NCI-H1105 treated with DMSO at 0.1 percent for 48 hours (cell line): ENCODE measurements at places on chromosomes 16 and 17.

GRCh38 chr16:83351846-83352245 lies 455.9 kb upstream of the HSBP1 start:
- no peak for DNase-seq

DNA sequence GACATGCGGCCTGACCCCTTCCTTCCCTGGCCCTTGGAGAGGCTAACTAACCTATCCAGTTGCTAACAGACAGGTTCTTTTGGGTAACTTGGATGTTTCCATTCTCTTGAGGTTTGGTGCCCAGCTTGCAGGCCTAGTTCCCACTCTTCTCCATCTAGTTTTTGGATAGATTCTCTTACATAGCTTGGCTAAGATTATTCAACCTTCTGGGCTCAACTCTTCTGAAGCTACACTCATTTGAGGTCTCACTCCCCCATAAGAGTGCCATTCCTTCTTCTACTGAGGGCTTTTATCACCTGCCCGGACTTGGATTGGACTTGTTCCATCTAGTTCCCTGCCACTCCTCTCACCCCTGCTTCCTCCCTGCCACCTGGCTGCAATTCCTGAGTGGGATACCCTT lies 44.1 kb upstream of the MARCHF10 start:
- no peak for DNase-seq

- DNase-seq = no peak
Measured at GRCh38 chr17:82050152-82050760, 1.4 kb downstream of the RFNG start.

GRCh38 chr16:1553946-1554825 lies 20.7 kb downstream of the TMEM204 start:
- no peak for DNase-seq

DNA sequence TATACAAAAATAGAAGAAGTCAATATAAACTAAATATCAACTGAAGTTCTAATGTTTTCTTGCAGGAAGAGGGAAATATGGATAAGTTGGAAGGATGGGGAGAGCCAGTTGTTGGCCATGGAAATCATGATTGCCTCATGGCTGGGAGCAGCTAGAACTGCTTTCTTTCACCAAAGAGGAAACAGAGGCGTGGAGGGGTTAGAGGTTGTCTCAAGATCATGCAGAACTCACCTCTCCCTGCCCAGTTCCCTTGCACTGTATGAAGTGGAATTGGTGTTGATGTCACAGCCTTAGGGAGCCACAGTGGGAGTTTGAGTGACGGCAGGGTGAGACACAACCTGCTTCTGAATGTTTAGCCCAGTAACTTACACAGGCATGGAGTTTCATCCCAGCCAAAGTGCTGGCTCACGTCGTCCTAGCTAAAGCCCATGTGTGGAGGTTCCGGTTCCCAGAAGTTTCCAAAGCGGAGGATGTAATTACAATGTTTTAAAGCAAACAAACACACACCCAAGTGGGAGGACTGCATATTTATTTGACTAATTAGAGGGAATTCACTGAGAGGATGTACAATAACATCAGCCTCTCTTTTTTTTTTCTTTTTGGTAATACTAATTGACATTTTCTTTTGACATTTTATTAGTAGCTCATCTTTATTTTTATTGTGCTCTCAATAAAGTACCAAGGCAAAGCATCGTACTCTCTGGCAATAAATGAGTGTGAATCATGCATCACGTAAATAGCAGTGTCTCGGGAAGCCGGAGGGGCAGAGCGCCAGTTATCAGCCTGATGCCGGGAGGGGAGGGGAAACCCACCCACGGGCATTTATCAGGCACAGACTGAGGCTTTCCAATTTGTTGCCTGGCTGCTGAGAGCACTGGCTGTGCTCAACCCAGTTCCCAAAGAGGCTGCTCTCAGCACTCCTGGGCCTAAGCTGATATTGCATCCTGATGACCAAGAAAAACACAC lies 118.7 kb upstream of the CDH5 start:
- DNase-seq = peak; percentile 29

DNA sequence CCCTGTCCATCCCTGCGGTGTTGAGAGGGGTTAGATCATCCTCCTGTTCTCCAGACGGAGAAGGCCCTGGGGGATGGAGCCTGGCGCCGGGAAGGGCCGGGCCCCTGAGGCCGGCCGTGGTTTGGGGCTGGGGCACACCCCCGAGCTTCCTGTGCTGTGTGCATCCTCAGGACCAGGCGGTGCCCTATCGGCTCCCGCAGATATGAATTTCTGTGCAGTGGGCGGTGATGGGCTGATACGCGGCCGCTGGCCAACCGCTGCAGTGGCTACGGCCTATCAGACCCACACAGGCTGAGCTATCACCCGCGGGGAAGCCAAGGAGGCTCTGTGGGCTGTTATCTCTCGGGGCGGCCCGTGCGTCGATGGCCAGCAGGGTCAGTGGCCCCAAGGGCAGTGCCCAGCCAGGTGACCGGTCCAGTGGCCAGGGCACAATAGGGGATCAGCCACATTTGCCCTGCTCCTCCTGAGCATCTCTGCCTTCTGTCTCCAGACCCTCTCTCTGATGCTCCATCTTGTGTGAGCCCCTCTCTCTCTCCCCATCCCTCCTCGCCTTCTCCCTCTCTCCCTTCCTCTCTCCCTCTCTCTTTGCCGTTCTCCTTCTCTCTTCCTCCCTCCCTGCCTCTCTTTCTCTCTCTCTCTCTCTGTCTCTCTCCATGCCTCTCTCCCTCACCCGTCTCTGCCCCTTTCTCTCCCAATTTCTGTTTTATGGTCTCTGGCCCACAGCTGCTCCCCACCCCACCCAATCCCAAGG lies 38.7 kb downstream of the ZFPM1 start:
- no peak for DNase-seq

- DNase-seq = no peak
Measured at GRCh38 chr17:45135978-45136791, 698 bp downstream of the ACBD4 start.

DNA sequence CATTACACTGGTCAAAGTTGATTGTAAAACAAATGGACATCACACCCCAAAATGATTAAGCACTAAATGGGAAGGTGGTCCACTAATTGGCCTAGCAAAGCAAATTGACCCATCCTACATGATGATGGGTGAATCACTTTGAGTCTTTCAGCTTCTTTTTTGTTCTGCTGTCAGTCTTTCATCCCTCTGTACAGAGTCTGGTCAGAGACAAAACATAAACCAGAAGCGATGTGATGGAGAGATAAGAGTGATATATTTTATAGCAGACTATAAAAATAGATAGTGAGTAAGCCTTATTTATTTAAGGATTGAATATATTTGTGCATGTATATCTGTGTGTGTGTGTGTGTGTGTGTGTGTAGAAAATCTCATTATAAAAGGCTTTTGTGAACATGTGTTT lies 618.4 kb upstream of the SOX9 start:
- DNase-seq = no peak

GRCh38 chr17:58985367-58985766 lies 121.3 kb downstream of the TRIM37 start:
- no peak for DNase-seq

GRCh38 chr17:82153745-82154375 lies 55.8 kb upstream of the FASN start:
- peak; percentile 43 for DNase-seq
